Fibroblast of lung (primary cell): ENCODE measurements at places on chromosomes 2 and 18. TPM values are rescaled to one million over a fixed set of nuclear protein-coding genes. Genes with fewer than 3 reads are reported as not detected.

RAX gene
- total RNA-seq = not detected in 2 replicates

- no peaks in the 10 kb centered on the region for H3K4me1 ChIP-seq
- no peaks in the 10 kb centered on the region for H3K36me3 ChIP-seq
- no peak within 1 kb of the TSS for H3K4me3 ChIP-seq
- no peak within 1 kb of the TSS for H3K27ac ChIP-seq
- peaks cover 25% of the 10 kb centered on the region for H3K27me3 ChIP-seq
Measured at GRCh38 chr18:37565101-37565976, at the start of gene CELF4. Gene CELF4 (minus strand): TSS chr18:37565798.

DNA sequence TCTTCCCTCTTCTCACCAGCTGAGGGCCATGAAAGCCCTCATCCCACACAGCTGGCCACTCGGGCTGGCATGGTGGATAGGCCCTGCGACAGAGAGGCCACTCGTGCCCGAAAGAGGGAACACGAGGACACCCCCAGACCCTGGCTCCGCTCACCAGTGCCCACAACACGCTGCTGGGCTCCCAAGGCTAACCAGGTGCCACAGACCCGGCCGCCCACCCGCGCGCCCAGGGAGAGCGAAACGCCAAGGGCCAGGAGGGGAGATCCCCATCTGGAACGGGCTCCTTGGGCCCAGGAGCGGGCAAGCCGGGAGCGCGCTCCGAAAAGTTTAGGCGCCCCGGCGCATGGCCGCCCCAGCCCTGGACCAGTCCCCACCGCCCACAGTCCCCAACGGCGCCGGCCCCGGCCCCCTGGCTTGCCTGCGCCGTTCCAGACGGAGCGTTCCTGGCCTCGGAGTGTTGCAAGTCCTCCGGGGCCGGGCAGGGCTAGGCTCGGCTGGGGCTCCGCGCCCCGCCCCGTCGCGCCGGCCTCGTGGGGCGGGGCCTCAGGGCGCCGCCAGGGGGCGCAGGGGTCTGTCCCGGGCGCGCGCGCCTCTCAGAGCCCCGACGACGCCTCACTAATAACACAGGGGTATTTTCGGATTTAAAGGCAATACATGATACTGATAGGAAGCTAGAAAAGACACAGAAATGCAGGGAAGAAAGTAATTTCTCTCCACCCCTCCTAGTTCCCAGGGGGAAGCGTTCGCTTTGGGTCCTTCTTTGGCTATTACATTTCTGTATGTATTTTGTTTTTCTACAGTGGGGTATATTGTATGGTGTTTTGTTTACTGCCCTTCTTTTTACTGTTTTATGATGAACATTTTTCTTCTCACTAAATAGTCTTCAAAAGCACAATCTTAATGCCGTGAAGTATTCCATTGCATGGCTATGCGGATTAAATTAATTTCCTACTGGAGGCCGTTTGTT lies at the start of gene TMBIM1:
Gene TMBIM1 (minus strand): TSS at position 456 of the 967 bp plus-strand sequence. CDS start 10,362 bp downstream, outside the sequence.
- H3K27ac ChIP-seq = peak within 1 kb of the TSS; percentile 89
- no peaks in the 10 kb centered on the region for H3K27me3 ChIP-seq
- H3K4me1 ChIP-seq = peaks cover 17% of the 10 kb centered on the region
- H3K36me3 ChIP-seq = no peaks in the 10 kb centered on the region
- peak; percentile 56 for DNase-seq

- no peak overlapping the region for H3K27ac ChIP-seq
- DNase-seq = peak; percentile 63
- H3K4me3 ChIP-seq = no peak overlapping the region
- H3K36me3 ChIP-seq = no peaks in the 10 kb centered on the region
- H3K4me1 ChIP-seq = no peaks in the 10 kb centered on the region
- H3K27me3 ChIP-seq = no peaks in the 10 kb centered on the region
Measured at GRCh38 chr2:146312899-146313298, 1531.9 kb upstream of the ACVR2A start.
